ENCODE measurements at places on chromosomes 5 and 9. TPM values are rescaled to one million over a fixed set of nuclear protein-coding genes. Genes with fewer than 3 reads are reported as not detected.

Gene TPPP
- not detected for total RNA-seq

Gene PFN3
- not detected for total RNA-seq

- no peak for DNase-seq
- H3K4me1 ChIP-seq = peaks cover 13% of the 10 kb centered on the region
- peaks cover 38% of the 10 kb centered on the region for H3K36me3 ChIP-seq
- no peak overlapping the region for H3K27ac ChIP-seq
- H3K4me3 ChIP-seq = no peak overlapping the region
These were observed 128.9 kb downstream of the ERCC6L2 start for GRCh38 chr9:96004379-96004778.

- no peak for DNase-seq
- no peak overlapping the region for H3K4me3 ChIP-seq
- no peak overlapping the region for H3K27ac ChIP-seq
- H3K27me3 ChIP-seq = no peaks in the 10 kb centered on the region
- H3K36me3 ChIP-seq = peaks cover 9% of the 10 kb centered on the region
These were observed 227.8 kb upstream of the TBCA start for GRCh38 chr5:78003919-78004318.

DNA sequence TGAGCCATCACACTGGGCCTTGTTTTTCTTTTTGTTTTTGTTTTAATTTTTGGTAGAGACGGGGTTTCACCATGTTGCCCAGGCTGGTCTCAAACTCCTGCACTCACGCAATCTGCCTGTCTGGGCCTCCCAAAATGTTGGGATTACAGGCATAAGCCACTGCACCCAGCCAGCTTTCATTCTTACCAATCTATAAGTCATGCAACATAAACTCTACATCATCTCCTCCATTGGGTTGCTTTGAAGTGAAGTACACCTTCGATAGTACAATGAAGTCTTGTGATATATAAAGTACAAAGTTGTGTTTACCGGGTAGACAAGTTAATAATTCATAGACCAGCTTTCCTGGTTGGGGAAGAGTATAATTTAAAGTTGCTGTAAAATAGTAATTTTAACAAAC, 8.8 kb upstream of the CDK7 start:
- peaks cover 21% of the 10 kb centered on the region for H3K36me3 ChIP-seq
- DNase-seq = no peak
- no peak overlapping the region for H3K4me3 ChIP-seq

Gene SH3TC2
- not detected for total RNA-seq

DNA sequence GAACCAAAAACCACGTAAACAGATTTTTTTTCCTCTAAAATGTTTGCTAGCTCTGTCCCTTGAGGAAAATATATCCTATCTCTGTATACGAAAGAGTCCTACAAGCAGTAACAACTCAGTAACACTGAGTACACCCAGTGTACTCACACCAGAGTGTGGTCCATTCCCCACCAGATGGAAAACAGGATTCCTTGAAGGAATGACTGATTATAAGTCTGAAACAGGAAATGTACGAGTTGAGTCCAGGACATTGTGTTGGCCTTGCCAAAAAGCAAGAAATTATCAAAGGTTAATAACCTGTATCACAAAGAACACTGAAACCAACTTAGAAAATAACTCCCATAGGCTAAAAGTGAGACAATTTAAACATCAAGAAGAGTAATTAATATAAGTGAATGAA, 20.4 kb downstream of the GOLPH3 start:
- peaks cover 24% of the 10 kb centered on the region for H3K4me1 ChIP-seq
- no peak for DNase-seq
- H3K27me3 ChIP-seq = no peaks in the 10 kb centered on the region
- no peak overlapping the region for H3K27ac ChIP-seq
- peaks cover 16% of the 10 kb centered on the region for H3K36me3 ChIP-seq

- peaks cover 1% of the 10 kb centered on the region for H3K27me3 ChIP-seq
- H3K4me3 ChIP-seq = no peak overlapping the region
- H3K36me3 ChIP-seq = no peaks in the 10 kb centered on the region
- DNase-seq = no peak
These were observed 146.4 kb downstream of the SGCD start for GRCh38 chr5:156473269-156473908.

Gene AGXT2
- not detected for total RNA-seq

Gene PCDHGB4
- total RNA-seq = 0.21 TPM

GRCh38 chr9:136562746-136563495, 17.1 kb upstream of the NOTCH1 start:
- no peaks in the 10 kb centered on the region for H3K27me3 ChIP-seq
- H3K27ac ChIP-seq = no peak overlapping the region
- no peak for DNase-seq
- no peak overlapping the region for H3K4me3 ChIP-seq
- peaks cover 6% of the 10 kb centered on the region for H3K4me1 ChIP-seq

Gene ZFR
- 70.4 TPM for total RNA-seq

Gene SLC27A4
- total RNA-seq = 37.9 TPM

Gene CBY3
- 0.63 TPM for total RNA-seq

DNA sequence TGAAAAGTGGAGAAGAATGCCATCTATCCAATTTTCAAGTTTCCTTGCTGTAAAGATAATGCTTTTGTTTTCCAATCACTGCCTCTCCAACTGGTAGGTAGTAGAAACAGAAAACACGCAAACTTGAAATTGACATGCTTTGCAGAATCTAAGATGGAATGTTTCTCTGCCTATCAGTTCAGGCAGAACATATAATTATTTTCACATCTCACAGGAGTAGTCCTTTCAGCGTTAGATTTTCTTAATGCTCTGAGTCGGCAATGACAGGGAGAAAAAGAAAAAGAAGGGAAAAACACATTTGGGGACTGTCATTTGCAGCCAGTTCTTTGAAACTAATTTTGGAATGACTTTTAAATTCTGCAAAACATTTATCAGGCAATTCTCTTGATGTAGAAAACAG, 818.7 kb upstream of the PTPRD start:
- no peaks in the 10 kb centered on the region for H3K27me3 ChIP-seq
- H3K27ac ChIP-seq = no peak overlapping the region
- no peak for DNase-seq
- no peak overlapping the region for H3K4me3 ChIP-seq
- H3K4me1 ChIP-seq = no peaks in the 10 kb centered on the region

Gene LCN1
- not detected for total RNA-seq

DNA sequence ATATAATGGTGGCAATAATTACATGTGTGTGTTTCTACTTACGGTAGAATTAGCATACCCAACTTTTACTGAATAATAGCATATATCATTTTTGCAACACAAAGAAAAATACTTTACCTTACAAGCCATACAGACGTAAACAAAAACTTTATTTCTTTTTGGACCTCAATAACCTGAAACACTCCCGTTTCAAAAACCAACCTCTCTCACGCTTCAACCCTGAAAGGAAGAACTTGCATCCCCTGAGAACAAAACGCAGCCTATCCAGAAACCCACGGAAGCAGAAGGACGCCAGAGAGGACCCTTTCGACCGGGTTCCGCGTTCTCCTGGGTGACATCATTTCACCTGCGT, at the start of gene RNF38:
Gene RNF38 (minus strand): TSS at position 290 of the 352 bp plus-strand sequence. CDS start 161 bp downstream, at position 129.
- peaks cover 36% of the 10 kb centered on the region for H3K4me1 ChIP-seq
- peaks cover 19% of the 10 kb centered on the region for H3K36me3 ChIP-seq
- H3K27ac ChIP-seq = peak within 1 kb of the TSS; percentile 98

Gene RNF183
- 0.12 TPM for total RNA-seq

GRCh38 chr5:64632251-64632650, 58.1 kb upstream of the SHISAL2B start:
- peaks cover 16% of the 10 kb centered on the region for H3K27me3 ChIP-seq
- DNase-seq = no peak
- H3K4me1 ChIP-seq = peaks cover 4% of the 10 kb centered on the region
- no peak overlapping the region for H3K4me3 ChIP-seq
- no peaks in the 10 kb centered on the region for H3K36me3 ChIP-seq

DNA sequence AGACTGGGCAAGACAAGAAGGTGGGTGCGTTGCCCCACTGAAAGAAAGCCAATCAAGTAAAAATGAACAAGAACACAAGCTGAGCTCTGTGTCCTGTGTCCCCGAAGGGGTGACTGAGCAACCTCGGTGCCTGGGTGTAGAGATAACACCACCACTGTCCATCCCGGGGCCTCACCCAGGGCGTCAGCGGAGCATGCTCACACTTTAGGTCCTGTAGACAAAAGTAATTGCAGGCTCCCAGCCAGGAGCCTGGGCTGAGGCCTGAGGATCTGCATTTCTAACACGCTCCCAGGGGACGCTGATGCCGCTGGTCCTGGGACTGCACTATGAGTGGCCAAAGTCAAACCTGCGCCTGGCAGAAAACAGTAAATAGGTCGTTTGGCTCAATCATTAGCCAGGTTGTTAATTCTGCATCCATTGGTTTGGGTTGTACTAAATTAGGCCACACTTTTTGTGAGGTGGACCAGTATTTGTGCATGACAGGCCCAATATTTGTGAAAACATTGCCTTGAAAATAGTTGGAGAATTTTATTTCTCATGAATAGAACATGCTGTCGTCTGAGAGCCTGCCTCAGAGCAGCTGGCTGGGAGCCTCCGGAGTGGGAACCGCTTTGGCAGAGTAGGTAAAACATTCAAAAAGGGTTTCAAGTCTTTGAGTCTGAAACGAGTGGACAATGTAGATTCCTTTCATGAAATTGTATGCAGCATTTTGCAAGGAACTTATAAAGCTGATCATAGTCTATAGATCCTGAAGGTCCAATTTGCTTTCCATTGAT, 38.3 kb downstream of the ANKRD33B start:
- H3K27me3 ChIP-seq = no peaks in the 10 kb centered on the region
- no peak overlapping the region for H3K4me3 ChIP-seq
- no peak for DNase-seq
- H3K4me1 ChIP-seq = peaks cover 36% of the 10 kb centered on the region

DNA sequence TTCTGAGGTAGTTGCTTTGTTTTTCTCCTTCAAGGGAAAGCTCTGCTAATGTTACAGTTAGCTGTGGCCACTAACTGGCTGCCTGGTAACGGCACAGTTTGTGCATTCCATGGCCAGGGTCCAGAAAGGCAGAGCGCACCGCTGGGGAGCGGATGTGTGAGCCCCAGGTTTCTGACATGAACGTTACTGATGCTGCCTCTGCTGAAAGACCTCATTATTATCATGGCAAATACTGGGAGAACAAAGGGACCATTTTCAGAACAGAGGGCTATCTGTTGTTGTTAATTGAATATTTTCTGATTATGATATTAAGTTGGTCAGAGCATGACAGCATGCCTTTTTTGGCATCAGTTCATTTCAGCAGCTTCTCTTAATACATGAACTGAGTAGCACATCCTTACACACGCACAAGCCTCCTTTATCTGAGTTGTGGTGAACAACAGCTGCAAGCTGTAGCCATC, 134.1 kb downstream of the NUDT12 start:
- no peak overlapping the region for H3K27ac ChIP-seq
- peaks cover 8% of the 10 kb centered on the region for H3K27me3 ChIP-seq
- no peak overlapping the region for H3K4me3 ChIP-seq
- no peaks in the 10 kb centered on the region for H3K4me1 ChIP-seq

DNA sequence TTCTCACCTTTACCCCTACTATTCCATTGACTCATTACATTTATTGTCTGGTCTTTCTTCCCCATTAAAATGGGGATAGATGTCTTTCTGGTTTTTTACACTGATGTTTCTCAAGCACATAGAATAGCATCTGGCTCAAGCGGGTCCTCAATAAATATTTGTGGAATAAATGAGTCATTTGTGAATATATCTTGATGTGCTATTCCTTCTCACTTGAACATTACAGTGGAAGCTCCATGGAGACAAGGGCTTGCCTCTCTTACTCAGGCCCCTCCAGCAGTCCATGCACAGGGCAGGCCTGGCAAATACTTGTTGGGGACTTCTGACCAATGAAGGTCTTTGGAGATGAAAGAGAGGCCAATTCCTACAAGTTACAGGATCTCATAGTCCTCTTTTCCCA, 151.7 kb upstream of the TAS2R1 start:
- no peak overlapping the region for H3K4me3 ChIP-seq
- DNase-seq = no peak
- no peaks in the 10 kb centered on the region for H3K27me3 ChIP-seq
- H3K4me1 ChIP-seq = no peaks in the 10 kb centered on the region

GRCh38 chr9:120261419-120261818, 318.5 kb downstream of the CDK5RAP2 start:
- DNase-seq = no peak
- no peaks in the 10 kb centered on the region for H3K27me3 ChIP-seq
- H3K27ac ChIP-seq = no peak overlapping the region
- H3K4me3 ChIP-seq = no peak overlapping the region
- H3K4me1 ChIP-seq = no peaks in the 10 kb centered on the region

DNA sequence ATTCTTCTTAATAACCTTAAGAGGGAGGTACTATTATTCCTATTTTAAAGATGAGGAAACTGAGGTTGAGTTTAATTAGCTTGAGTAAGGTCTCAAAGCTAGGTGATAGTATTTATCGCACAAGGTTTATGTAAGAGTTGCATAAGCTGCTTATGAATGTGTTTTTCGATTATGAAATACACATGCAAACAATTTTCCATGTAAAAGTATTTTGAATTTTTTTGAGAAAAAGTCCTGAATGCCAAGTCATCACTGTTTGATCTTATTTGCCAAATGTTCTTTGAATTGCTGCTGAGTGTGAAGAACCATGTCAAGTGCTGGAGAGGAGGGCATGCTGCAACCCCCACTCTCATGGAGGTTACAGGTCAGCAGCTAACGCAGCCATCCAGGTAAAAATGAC, 174.4 kb downstream of the CARTPT start:
- no peaks in the 10 kb centered on the region for H3K4me1 ChIP-seq
- H3K4me3 ChIP-seq = no peak overlapping the region
- no peak for DNase-seq
- no peak overlapping the region for H3K27ac ChIP-seq

Gene ARHGEF37
- total RNA-seq = 1.5 TPM

DNA sequence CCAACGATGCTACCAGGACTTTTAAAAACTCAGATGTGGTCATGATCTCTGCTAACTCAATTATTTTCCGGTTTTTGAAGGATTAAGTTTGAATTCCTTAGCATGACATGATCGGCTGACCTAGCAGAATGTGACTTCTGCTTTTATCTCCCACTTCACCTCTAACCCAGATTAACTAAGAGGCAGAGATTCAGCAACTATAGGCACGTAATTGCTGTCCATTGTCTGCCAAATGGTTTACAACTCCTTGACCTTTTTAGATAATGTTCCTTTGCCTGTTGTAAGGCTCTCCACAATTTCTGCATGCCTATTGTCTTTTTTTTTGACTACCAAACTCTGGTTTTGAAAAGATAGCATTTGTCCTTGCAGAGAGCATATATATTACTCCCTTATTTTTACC, 268.2 kb downstream of the BRINP1 start:
- no peaks in the 10 kb centered on the region for H3K27me3 ChIP-seq
- no peaks in the 10 kb centered on the region for H3K36me3 ChIP-seq
- H3K4me1 ChIP-seq = no peaks in the 10 kb centered on the region
- no peak overlapping the region for H3K4me3 ChIP-seq

DNA sequence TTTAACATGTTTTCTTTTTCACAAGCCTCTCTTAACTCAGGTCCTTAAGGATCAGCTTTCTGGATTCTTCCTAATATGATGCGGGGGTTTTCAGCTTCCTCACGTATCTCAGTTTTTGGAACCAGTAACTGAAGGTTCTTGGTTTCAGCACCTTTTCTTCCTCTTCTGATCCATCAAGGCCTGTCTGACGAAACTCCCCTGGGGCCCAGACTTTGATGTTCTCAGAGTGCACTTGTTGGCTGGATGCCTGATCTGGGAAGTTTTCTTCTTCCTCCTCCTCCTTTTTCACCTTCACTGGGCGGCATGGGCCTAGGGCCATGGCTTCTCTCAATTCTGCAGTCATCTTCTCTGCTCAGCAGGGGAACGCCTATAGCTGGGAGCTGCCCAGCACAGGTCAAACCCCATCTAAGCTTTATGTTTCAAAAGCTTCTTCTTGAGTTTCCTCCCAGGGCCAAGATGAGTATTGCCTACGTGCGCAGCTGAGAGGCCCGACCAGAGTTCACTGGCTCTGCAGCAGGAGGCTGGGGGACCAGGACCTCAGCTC, 44.8 kb downstream of the GHR start:
- H3K27me3 ChIP-seq = no peaks in the 10 kb centered on the region
- H3K4me1 ChIP-seq = no peaks in the 10 kb centered on the region
- H3K27ac ChIP-seq = no peak overlapping the region
- DNase-seq = no peak
- no peak overlapping the region for H3K4me3 ChIP-seq
